ENCODE measurements at places on chromosomes 7 and 10.

GRCh38 chr10:20207653-20208052 lies 391.4 kb downstream of the PLXDC2 start:
- no peak for DNase-seq

DNA sequence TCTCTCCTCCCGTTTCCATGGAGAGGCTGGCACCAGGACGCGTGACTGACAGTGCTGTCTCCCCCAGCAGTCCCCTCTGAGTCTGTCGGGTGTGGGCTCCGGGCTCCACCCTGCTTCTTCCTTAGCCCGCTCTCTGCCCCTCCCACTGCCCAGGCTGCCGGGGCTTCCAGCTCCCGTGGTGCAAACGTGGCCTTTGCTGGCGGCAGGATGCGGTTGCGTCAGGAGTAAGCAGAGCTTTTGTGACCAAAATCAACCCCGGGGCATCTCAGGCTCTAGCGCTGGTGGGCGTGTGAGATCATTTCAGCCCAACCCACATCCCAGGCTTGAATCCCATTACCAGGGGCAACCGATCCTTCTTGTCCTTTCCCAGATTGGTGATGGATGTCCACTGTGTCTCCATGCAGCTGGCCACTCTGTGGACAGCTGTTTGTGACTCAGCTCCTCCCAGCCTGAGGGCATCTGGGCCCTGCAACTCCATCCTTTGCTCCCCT lies 28.2 kb downstream of the PTPRE start:
- DNase-seq, result no peak

- DNase-seq, result no peak
Measured at GRCh38 chr7:65907501-65908198, 34.8 kb downstream of the VKORC1L1 start.

DNA sequence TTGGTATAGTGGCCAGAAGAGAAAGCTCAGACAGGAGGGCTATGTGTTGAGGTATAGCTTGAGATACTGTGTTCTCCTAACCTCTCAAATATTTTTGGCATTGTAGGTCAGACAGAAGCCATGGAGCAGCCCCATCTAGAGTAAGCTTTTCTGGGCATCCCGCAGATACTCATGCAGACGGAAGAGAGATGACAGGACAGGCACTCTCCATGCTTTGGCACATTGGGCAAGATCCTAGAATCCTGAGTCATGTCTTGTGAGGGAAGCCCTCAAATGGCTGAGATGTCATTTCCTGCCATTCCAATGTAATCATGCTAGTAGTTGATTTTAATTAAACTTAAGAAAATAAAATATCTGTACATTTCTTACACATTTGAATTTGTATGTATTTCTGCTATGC lies 16.8 kb upstream of the KIF20B start:
- DNase-seq, result no peak

DNA sequence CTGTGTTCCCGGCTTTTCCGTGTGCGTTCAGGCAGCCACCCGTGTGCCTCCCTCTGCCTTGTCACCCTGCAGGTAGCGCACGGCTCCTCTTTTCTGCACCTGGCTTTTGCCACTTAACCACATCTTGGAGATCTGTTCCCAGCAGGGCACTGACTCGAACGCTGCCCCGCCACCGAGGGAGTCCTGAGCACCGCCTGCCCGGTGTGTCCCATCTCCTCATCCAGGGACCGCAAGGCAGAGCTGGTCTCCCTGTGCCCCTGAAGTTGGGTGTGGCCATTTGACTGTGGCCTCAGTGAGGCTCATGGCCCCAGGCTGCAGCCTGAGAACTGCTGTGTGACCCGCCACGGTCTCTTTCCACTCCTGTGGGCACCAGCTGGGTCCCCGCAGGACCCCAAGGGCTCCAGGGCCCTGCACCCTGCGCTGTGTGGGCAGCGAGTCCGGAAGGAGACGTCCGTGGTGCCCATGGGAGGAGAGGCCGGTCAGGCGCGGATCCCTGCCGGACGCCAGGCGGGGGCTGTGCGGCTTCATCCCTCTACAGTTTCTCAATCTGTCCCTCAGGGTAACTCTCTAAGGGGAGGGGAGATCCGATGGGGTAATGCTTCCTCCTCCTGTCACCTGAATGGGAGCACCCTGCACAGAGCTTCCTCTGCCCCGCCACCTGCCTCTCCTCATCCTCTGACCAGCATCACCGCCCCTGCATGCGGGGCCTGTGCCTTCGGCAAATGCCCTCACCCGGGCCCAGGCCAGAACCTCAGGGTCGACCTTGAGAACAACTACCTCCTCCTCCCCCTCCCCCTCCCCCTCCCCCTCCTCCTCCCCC lies 1.8 kb upstream of the INTS1 start:
- no peak for DNase-seq

- no peak for DNase-seq
Measured at GRCh38 chr10:74640134-74640921, 186.1 kb upstream of the KAT6B start.
